ENCODE measurements at places on chromosomes 12 and 14. TPM values are rescaled to one million over a fixed set of nuclear protein-coding genes. Genes with fewer than 3 reads are reported as not detected.

GRCh38 chr14:84785996-84786395, 743.9 kb upstream of the FLRT2 start:
- ATAC-seq: no peak

- ATAC-seq: no peak
Observed at GRCh38 chr14:51307551-51307950, 67.5 kb downstream of the TMX1 start.

- no peak for ATAC-seq
Observed at GRCh38 chr12:68425998-68426397, 93.8 kb upstream of the MDM1 start.

GRCh38 chr12:88575361-88575970, 4.8 kb downstream of the KITLG start:
- no peak for ATAC-seq

DNA sequence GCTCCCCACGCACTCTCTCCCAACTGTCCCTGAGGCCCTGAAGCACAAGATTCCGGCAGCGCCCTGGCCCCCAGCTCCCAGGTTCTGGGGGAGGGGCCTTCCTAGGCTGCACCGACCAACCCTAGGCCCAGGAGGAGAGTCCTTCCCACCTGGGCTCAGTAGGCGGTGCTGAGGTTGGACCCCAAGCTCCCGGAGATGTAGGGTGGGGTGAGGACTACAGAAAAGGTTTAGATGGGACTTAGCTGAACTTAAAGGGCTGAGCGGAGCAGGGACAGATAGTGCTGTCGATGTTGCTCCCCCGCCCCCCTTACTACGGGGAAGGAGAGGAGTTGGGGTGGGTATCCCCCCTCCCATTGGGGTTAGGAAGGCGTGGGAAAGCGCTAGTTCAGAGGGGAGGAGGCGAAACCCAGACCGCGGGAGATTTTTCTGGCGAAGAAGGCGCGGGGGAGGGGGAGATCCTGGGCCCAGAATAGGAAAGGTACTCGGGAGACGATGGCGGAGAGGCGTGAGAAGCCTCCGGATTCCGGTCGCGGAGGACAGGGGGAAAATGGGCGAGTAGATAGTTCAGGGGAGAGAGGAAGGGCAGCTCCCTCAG, 4.2 kb upstream of the BAZ2A start:
- no peak for ATAC-seq

GRCh38 chr12:94377599-94377998, 82.1 kb downstream of the CEP83 start:
- ATAC-seq: no peak

The CELA1 gene
- total RNA-seq: not detected

The OLR1 gene
- total RNA-seq: 5.5 TPM
